ENCODE measurements at places on chromosomes 5 and 9.
A peak's percentile ranks its signal among the peaks of the same experiment; 100 is the strongest.

DNA sequence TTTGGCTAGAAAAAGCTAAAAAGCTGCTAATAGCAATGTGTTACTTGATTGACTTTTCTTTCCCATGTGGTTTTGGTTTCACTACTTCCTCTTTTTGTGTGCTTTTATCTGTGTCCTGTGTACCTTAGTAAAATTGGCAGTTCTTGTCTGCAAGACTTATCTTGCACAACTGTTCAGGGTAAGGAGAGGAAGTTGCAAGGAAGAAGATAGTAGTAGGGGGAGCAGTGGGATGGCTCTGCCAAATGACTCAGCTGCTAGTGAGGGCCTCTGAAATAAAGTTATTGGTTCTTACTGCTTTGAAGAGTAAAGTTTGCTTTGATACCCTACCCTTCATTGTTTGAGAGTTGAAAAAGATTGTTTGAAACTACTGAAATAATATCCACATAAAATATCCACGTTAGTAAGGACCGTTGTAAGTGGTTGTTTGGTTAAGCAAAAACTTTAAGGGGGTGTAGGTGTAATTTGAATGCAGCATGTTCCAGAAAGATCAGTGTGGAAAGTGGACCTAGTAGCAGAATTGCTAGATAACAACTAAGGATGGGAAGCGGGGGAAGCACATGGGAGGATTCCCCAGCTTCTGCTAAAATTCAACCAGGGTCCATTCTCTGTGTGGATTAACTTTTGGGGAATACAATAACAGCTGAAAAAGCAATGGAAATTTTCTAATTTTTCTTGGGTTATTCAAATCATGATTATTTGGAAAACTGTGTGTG is 123.5 kb downstream of the SCAMP1 start:
- peak; percentile 98 for DNase-seq

GRCh38 chr5:89946916-89947315 is 462.6 kb downstream of the CETN3 start:
- DNase-seq, result no peak

GRCh38 chr9:112502175-112502946 is 15.7 kb downstream of the KIAA1958 start:
- DNase-seq, result no peak

DNA sequence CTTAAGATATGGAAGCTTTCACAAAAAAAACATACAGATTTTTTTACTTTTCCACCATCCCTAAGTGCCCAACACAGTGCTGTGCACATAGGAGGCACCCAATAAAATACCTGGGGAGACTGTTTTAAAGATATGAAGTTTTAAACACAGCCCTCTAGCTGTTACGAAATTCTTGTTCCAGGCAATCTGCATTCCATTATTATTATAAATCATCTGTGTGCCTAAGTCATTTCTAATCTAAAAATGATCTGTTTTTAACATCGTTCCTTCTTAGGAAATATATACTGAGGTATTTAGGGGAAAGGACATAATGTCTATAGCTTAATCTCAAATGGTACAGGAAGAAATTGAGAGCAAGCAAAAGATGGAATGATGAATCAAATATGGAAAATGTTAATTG is 32.7 kb upstream of the ISCA1 start:
- no peak for DNase-seq

- DNase-seq, result no peak
Observed at GRCh38 chr5:156677963-156678362, 172.1 kb upstream of the PPP1R2B start.

DNA sequence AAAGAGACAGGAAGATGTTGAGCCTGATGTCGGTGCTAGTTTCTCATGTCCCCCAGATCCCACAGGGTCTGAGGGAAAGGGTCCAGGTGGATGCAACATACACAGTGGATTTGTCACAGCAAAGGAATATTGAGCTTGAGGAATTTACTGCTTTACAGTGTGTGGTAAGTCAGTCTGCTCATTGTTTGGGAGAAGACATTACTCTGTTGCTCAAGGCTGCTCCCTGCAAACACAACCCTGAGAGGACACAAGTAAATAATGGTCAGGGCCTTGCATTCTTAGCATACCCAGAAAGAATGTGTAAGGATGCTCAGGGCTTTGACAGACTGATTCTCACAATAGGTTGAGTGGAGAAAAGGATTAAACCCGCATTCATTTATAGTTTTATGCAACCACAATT is 7.3 kb upstream of the MAN2A1 start:
- DNase-seq, result no peak

DNA sequence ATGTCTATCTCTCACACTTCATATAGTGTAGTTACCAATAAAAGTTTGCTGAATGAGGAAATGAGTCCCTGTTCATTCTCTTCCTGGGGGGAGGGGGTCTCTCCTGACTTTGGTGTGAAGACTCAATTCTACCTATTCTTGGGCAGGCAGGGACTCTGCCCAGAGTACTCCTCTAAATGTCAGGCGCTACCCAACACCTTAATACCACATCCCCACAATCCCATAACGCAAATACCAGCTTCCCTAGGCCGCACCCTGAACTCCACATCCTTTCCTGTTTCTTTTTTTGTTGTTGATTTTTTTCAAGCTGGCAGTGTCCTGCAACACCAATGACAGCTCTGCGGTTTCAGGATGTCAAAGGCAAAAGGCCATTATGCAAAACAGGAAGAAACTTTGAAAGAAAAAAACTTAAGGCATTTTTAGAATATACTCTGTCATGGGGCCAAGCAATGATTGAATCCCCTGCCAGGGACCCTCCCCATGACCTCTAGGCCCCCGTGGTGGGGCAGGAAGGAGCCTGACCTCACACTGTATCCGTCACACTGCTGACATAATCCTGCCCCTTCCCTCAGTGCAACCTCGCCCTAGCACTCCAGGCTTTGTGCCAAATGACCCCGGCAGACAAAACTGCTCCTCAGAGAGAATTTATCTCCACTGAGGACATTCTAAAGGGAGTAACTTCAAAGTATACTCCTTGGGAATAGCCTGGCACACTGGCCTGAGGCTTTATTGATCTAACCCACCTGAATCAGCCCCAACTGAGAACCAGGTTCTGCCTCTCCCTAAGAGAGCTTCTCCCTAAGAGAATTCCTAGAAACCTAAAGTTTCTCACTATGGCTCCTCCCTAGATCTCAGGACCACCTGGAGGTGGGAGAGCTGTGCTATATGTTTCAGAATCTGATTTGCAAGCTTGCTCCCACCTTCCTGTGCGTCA is 8.0 kb downstream of the B4GALT1 start:
- DNase-seq, result peak; percentile 81

DNA sequence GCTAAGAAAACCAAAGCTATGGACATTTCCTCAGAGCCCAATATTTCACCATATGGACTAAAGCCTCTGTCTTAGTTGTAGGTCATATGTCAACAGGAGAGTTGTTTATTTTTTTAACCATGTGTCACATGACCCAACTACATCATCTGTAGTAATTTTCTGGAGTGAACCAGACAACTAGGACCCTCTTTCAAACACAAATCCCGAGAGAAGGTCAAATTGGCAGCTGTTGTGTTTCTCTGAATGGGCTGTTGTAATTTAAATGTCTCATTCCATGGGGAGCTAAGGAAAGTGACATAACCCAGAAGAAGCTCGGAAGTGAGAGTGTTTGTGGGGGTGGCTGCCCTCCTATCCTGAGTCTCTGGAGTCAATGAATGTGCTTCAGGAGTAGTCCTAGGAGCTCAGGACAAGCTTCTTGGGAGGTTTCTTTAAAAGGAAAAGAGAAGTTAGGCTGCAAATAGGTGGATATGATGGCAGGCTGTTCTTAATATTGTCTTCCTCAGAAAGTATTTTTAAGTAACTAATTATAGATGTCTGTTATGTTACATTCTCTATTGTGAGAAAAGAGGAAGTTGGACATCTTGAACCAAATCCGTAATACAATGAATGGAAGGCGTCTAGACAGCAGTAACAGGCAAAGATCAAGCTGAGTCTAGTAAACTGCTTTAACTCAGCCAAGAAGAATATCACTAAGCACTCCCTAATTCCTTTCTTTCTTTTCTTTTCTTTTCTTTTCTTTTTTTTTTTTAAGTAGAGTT is 50.1 kb downstream of the TMEM167A start:
- peak; percentile 70 for DNase-seq

Measured in hematopoietic multipotent progenitor cell treated with erythropoietin and hydrocortisone succinate and interleukin-3 and kit ligand, for 4 days (in vitro differentiated cells).